ENCODE measurements at places on chromosomes 4 and X.

DNA sequence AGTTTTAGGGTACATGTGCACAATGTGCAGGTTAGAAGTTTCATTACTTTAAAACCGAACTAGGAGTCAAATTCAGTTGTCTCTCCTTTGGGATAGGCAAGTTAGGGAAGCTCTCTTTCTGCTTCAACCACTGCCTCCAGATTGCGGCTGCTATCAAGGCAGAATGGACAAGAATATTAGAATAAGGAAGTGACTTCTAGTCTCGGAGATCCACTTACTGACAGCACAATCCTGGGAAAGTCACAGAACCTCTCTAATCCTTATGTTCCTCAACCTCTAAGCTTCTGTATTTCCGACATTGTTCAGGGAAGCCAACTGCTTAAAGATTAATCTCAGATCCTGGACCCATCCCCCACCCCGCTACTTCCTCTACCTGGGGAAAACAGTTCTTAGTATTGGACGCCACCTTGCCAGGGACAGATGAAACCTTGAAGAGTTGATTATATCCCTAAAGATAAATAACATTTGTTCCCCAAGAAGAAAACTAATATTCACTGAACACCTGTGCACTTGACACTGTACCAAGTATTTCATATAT lies 2.1 kb downstream of the NUP62CL start:
- no peak for DNase-seq

GRCh38 chr4:155445306-155445705 lies 68.5 kb upstream of the MAP9 start:
- no peak for DNase-seq

DNA sequence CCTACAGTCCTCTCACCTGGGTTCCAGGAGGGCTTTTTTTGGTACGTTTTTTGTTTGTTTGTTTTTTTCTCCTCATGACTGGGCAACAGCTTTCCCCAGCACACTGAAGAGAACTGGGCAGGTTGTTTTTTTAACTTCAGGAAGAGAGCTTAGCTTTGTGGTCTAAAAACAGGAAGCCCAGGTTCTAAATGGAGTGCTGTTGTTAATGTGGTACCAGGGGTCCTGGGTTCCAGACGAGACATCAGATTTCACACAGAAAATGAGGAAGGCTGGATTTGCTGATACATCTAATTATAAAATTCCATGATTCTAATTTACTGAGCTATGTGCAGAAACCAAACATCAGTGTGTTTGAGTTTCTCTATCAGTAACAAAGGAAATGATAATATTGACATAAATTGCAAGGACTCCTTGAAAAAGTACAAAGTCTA lies 4.2 kb downstream of the MYOZ2 start:
- DNase-seq: no peak

GRCh38 chrX:84760560-84760959 lies 243.1 kb upstream of the APOOL start:
- no peak for DNase-seq
